ENCODE measurements at places on chromosomes 3 and 15. TPM values are rescaled to one million over a fixed set of nuclear protein-coding genes. Genes with fewer than 3 reads are reported as not detected.
A peak's percentile ranks its signal among the peaks of the same experiment; 100 is the strongest.

Gene CCDC14
- 47.3 TPM for total RNA-seq

DNA sequence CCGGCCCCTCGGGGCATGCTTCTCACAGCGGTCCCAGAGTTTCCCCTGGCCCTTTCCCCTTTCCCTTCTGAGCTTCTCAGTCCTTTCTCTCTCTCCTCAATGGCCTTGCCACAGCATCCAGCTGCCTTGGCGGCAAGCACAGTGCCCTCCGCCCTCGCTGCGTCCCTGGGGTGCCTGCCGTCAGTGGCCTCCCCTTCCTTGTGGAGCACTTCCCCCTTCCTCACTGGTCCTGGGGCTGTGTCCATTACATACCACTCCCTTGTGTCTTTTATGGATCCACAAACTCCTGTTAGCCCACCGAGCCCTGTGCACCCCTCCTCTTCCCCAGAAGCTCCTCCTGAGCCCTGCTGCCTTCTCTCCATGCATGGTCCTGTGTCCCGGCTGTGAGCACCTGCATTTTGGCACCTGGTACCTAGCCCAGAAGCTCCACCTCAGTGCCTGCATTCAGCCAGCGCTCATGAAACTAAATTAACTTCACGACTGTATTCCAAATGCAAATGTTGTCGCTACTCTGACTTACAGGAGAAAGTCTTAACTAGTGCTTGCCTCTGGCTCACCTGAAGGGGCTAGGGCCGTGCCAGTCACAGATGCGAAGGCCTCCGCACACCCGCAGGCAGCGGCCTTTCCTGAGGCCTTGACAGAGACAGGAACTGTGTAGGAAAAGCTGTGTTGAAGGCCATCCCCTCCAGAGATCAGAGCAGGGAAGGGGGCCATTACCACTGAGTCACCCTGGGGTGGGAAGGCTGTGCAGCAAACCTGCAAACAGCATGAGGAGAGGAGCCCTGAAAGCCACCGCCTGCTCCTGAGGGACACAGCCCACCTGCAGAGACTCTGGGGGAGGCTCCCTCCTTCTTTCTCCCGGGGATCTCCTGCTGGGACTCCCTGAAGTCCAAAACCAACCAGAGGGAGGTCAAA, 19.1 kb upstream of the KLF13 start:
- no peaks in the 10 kb centered on the region for H3K36me3 ChIP-seq
- DNase-seq = no peak
- no peak overlapping the region for H3K27ac ChIP-seq
- no peak overlapping the region for H3K4me3 ChIP-seq
- H3K27me3 ChIP-seq = peaks cover 24% of the 10 kb centered on the region

Gene C3orf22
- not detected for total RNA-seq

DNA sequence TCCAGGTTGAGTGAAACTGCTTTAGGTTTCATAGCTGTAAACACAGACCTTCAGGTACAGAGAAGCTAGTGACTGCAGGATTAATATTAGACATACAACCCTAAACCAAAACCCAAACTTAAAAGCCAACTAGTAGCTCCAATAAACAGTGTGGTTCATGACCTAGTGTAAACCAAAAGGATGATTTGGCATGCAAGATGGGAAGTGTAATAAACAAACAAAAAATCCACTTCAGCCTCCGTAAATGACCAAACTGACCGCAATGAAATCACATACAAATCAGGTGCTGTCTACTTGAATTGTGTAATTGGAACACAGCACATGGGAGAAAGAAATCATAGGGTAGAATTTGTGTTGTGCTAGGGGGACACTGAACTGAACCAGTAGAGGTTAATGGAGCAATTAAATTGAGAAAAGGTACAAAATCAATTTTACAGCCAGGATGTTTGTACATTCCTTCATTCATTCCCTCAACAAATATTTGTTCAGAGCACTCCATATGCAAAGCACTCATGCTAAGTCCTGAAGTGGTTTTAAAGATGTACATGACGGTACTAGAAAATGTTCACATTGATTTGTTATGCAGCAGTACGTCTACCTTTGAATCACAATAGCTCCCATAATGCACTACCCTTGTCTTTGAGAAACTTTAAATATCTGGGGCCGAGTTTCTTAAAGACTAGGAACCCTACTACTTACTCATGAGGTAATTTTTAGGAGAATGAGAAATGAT, 21.4 kb upstream of the CHST2 start:
- no peak overlapping the region for H3K4me3 ChIP-seq
- H3K27me3 ChIP-seq = no peaks in the 10 kb centered on the region
- no peak overlapping the region for H3K27ac ChIP-seq
- H3K4me1 ChIP-seq = peaks cover 11% of the 10 kb centered on the region
- no peaks in the 10 kb centered on the region for H3K36me3 ChIP-seq
- DNase-seq = no peak

DNA sequence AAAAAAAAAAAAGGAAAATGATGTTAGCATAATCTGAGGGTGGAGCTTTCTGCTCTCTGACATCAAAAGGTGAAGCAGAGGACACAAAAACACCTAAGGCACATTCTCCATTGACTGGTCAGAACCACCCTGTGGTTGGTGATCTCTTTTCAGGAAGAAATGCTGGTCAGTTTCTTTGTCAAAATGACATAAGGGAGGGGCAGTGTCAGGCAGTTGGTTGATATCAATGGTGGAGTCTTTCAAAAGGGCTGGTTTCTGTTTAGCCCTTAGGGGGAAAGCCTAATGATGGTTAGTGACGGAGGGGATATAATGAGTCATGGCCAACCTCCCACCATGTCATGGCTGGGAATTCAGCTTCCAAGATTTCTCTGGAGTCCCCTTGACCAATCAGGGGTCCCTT, 185.9 kb upstream of the GBE1 start:
- H3K4me1 ChIP-seq = no peaks in the 10 kb centered on the region
- no peaks in the 10 kb centered on the region for H3K36me3 ChIP-seq
- no peaks in the 10 kb centered on the region for H3K27me3 ChIP-seq
- no peak overlapping the region for H3K27ac ChIP-seq
- DNase-seq = no peak

Gene SPTSSB
- 5.0 TPM for total RNA-seq

DNA sequence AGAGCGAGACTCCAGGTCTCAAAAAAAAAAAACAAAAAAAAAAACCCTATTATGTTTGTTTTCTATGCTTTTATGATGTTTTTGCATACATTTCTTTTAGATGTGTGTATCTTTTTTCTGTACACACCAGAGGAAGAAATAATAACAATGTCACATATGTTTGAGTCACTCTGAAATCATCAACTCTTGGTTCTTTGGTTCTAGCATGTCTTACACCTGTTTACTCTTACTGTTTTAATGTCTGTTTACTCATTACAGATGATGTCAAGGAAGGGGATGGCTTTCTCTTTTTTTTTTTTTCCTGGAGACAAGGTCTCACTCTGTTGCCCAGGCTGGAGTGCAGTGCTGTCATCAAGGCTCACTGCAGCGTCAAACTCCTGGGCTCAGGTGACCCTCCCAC, 24.1 kb downstream of the RHOA start:
- H3K27ac ChIP-seq = no peak overlapping the region
- no peaks in the 10 kb centered on the region for H3K36me3 ChIP-seq
- no peaks in the 10 kb centered on the region for H3K4me1 ChIP-seq
- no peaks in the 10 kb centered on the region for H3K27me3 ChIP-seq
- H3K4me3 ChIP-seq = no peak overlapping the region

DNA sequence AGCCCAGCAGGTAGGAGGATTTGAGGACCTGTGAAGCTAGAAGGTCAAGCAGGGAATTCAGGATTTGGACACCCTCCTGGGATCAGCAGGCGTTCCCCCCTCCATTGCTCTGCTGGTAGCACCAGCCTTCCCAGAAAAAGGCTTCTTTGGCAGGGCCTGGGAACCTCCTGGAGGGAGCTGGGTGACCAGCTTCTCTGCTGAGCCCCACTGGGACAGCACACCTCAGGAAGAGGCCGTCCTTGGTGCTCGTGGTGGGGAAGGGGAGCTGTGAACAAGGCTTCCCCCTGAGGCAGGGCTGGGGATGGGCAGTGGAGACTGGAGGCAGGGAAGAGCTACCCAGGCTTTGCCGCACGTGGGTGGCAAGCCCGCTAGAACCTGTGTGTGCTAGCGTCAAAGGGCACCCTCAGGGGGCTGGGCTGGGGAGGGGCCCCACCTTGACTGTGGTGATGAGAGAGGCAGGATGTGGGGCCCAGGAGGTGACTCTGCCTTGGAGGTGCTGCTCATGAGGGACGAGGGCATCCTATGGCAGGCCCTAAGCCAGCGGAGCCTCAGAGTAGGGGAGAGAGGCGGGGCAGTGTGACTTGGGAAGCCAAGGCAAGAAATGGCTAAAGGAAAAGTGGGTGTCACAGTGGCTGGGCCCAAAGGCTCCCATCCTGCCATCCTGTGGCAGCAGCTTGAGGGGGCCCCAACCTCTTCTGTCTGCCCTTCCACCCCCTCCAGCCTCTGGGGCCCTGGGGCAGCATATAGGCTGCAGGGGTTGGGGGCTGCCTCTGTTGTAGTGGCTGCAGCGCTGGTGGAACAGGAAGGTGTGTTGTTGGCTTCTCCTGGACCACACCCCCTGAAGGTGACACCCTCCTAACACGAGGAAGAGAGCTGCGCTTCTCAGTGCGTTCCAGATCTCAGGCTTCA, 20.7 kb downstream of the KLF13 start:
- peaks cover 18% of the 10 kb centered on the region for H3K4me1 ChIP-seq
- no peak overlapping the region for H3K27ac ChIP-seq
- no peaks in the 10 kb centered on the region for H3K27me3 ChIP-seq
- no peak for DNase-seq

- peaks cover 10% of the 10 kb centered on the region for H3K4me1 ChIP-seq
- peak; percentile 74 for DNase-seq
- no peak overlapping the region for H3K27ac ChIP-seq
- H3K36me3 ChIP-seq = no peaks in the 10 kb centered on the region
These were observed 1.8 kb upstream of the ZSCAN2 start for GRCh38 chr15:84598993-84599392.

Gene MCF2L2
- total RNA-seq = 0.40 TPM

Gene AGBL1
- total RNA-seq = not detected

Gene ZMYND10
- total RNA-seq = 0.44 TPM

DNA sequence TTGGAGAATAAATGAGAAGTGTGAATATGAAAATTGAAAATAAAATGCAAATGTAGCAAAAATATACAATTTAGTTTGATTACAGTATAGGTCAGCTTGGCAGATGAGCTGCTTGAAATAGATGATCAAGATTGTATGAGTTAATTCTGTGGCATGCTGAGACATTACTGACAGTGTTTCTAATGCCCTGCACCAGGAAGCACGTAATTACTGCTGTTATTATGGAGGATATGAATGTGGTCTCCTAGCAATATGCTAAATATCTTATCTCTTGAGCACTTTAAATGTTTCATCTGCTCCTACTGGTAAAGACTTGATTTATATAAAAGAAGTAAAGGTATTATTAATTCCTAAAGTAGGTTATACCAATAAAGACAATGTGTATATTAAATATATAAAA, 1015.5 kb downstream of the PLOD2 start:
- no peak for DNase-seq
- no peak overlapping the region for H3K4me3 ChIP-seq
- H3K4me1 ChIP-seq = no peaks in the 10 kb centered on the region
- H3K27ac ChIP-seq = no peak overlapping the region
- H3K27me3 ChIP-seq = no peaks in the 10 kb centered on the region
